Activated CD4-positive, alpha-beta T cell treated with anti-CD3 and anti-CD28 coated beads, Interleukin-2, amount 10 ng/mL, durations not matched to agents 7 days and 5 days (primary cell): ENCODE measurements at places on chromosomes 4 and X.

GRCh38 chrX:71366674-71367256, 608 bp downstream of the TAF1 start:
- peak; percentile 21 for DNase-seq

DNA sequence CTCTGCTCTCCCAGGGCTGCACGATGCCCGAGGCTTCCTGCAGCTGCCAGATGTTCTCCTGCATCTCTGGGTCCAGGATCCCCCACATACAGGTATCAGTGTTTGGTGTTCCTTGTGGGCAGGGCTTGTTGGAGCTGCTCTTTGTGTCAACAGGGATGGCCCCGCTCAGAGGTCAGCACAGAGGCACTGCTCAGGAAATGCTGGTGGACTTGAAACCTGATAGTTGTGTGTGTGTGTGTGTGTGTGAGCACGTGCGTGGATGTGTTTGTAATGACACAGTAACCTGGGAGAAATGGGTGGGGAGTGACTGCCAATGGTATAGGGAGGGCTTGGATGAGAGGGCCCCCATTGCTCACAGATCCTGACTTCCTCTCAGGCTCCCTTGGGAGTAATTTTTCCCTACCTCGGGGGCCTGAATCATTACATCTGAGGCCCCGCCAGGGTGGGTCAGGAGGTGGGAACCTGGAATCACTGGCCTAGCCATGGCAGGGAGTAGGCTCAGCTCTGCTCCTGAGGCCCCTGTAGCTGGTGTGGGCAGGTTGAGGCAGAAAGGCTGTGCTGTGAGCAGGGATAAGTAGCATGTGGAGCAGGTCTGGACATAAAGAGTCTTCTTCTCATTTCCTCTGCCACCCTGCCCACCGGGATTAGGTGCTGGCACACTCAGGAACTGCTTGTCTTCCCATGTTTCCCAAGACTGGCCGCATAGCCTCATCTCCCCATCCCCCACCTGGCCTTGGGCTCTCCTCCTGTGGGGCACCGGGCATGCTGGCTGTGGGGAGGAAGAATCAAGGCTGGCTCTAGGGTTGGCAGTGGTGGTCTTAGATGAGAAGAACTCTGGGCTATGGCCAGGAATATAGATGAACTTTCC, 2.5 kb upstream of the EFNB1 start:
- DNase-seq = no peak

GRCh38 chr4:62644372-62644771, 1444.2 kb downstream of the ADGRL3 start:
- no peak for DNase-seq

DNA sequence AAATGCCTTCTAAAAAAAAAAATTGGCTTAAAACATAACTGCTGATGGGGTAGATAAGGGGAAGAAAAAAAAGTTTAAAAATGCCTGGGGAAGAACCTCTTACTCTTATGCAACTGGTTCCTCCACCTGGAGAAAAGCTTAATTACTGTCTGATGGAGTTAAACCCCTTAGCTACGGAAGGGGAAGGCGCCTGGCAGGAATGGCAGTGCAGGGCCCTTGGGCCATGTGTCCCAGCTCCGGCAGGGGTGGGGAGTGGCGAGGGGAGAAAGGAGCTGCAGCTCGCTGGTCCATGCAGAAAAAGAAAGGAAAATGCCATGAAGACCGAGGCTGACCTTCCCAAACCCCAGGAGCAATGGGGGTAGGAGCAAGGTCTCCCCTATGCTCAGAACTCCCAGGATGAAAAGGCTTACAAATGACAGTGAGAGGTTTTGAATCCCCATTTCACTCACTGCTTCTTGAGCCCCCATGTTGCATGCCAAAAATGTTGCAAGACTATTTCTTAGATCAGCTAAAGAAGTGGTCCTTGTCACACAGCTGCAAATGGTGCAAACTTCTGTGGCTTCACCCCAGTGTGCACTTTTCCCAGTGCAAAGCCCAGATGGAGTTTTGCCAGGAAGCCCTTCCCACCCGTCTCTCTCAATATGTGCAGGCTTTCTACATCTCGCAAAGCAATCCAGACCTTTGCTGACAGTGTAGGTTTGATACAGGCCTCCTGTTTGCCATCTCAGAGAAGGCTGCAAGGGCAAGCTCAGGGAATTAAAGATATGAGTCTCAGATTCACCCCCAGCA, 204.8 kb upstream of the CT83 start:
- DNase-seq = no peak

GRCh38 chr4:174228988-174229387, 54.5 kb downstream of the FBXO8 start:
- no peak for DNase-seq

DNA sequence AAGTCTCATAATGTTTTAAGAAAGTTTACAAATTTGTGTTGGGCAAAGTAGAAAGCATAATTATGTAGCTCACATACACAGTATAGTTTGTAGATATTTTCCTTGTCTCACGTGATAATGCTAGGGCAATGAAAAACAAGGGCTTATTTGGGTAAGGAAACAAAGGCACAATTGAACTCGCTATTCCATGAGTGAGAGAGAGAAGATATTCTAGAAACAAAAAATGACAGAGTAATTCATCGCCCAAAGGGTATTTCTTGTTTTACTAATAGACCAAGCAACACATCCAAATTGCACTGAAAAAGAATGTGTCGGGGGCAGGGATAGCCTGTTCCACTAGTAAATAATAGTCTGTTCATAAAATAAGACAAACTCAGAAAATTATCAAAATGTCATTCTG, 3.6 kb upstream of the ASB11 start:
- DNase-seq = no peak

GRCh38 chr4:38842994-38843393, 13.6 kb downstream of the TLR6 start:
- no peak for DNase-seq

GRCh38 chr4:88878642-88879041, 178.3 kb downstream of the FAM13A start:
- no peak for DNase-seq

DNA sequence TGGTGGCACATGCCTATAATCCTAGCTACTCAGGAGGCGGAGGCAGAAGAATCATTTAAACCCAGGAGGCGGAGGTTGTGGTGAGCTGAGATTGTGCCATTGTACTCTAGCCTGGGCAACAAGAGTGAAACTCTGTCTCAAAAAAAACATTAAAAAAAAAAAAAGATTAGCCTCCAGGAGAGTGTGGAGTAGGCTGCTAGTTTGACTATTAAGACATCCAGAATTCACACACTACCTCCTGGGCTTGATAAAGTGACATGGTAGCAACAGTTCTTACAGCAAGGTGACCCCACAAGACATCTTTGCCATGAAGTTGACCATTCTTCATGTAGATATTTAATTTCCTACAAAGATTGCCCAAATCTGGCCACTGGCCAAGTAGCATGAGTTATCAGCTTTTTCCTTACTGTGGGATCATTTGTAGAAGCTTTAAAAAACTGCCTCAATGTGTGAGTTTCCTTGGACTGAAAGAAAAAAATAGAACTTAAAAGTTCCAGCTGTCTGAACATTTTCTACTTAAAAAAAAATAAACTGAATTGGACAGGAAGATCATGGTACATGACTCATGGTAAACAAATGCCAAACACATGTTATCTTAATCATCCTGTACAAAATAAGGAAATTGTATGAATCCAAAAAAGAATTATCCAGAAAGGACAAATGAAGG, 35.3 kb upstream of the SPRY1 start:
- DNase-seq = no peak

DNA sequence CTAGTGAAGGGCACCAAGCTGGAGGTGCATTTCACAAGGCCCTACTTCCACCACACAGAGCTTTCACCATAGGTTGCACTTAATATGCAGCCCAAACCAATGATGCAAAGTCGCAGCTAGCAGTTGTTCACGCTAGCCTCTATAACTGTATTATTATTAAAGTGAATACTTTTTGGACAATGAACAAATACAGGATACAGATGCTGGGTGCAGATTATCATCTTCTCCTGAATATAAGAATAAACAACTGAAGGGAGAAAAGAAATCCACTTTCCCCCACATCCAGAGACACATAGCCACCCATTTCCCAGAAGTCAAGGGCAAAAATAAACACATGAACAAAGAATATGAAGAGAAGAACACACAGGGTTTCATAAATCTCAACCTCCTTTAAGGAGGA, 107.2 kb downstream of the PRDM5 start:
- DNase-seq = no peak

GRCh38 chrX:38206036-38206435, 14.6 kb downstream of the SRPX start:
- no peak for DNase-seq

DNA sequence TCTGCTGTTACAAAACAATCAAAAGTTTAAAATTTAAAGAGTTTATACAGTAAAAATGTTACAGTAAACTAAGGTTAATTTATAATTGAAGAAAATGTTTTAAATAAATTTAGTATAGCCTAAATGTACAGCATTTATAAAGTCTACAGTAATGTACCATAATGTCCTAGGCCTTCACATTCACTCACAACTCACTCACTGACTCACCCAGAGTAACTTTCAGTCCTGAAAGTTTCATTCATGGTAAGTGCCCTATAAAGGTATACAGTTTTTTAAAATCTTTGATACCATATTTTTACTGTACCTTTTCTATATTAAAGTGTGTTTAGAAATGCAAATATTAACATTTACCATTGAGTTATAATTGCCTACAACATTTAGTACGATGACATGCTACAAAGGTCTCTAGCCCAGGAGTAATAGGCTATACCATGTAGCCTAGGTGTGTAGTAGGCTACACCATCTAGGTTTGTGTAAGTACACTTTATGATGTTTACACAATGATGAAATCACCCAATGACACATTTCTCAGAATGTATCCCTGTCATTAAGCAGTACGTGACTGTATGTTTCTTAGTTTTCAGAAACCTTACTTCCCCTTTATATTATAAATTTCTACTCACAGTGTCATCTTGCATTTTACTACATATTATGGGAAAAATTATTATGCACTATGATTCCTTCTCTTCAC, 320.8 kb downstream of the ADAM29 start:
- DNase-seq = no peak

DNA sequence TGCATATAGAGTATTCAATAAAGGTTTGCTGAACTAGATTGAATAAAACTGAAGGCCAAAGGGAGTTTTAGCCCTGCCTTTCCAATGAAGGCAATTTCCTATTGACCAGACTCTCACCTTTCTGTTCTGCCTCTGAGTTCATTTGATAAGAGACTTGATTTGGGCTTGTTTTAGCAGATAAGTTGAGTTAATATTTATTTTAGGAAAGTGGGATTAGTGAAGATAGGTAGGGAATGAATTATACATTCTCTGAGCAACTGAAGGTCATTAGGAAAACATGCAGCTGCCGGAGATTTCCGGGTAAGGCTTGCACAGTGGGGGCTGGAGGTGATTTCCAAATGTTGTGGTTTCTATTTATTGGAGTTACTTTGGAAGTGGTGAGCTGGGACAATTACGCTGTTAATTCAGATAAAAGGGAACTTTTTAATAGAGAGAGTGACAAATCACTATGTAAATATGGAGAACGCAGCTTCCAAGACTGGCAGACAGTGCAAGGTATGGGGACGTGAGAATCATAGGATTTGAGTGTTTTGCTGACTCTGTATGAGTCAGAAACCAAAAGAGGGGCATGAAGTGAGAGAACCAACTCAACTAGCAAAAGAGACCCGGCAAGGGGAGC, 553.6 kb upstream of the BOD1L1 start:
- DNase-seq = no peak

GRCh38 chr4:169311643-169312365, 41.0 kb upstream of the SH3RF1 start:
- peak; percentile 8 for DNase-seq

DNA sequence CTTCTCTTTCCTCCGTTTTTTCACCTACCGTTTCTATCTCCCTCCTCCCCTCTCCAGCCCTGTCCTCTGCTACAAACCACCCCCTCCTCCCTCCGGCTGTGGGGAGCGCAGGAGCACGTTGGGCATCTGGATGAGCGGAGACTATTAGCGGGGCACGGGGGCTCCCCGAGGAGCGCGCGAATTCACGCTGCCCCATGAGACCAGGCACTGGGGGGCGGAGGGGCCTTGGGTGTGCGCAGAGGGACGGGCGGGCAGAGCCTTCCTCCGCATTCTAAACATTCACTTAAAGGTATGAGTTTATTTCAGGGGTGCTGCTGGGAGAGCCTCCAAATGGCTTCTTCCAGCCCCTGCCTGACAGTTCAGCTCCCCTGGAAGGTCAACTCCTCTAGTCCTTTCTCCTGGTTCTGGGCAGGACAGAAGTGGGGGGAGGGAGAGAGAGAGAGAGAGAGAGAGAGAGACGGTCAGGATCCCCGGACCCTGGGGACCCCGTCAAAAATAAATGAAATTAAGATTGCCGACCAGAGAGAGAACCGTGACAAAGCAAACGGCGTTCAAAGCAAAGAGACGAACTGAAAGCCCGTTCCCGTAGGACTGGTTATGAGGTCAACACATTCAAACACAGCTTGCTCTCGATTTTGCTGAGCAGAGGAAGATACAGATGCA, 5.0 kb downstream of the SHOX start:
- DNase-seq = no peak

DNA sequence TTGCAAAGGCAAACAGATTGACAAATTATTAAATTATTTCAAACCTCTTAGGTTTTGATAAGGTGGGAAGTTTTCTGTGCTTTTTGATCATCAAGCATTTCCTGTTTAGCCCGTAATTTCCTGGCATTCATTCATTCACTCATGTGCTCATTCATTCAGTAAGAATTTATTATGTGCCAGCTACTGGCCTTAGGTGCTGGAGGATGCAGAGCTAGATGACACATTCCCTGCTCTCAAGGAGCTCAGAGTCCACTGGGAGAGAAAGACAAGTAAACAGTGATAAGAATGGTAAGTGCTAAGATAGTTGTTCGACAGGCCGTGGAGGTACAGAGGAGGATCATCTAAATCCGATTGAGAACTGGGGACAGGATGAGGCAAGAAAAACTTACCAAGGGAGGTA, 153.0 kb downstream of the DCTD start:
- DNase-seq = no peak

GRCh38 chr4:22637306-22637705, 55.4 kb upstream of the GBA3 start:
- no peak for DNase-seq

- no peak for DNase-seq
Measured at GRCh38 chr4:123386609-123387008, 10.0 kb upstream of the SPRY1 start.

DNA sequence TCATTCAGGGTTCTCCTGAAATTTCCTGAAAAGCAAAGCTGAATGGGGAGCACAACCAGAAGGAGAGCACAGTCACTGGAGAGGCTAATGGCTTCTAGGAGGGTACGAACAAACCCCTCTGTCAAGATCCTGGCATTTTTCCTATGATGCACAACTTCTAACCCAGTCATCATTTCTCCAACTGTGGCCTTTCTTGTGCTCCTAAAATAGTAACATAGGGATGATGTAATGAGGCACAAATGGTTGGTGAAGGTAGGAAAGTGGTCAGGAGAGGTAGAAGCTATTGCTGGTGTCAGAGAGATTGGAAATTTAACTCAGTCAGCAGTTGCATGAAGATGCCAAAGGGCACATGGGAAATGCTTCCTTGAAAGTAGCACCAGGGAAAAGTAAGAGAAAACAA, 52.7 kb downstream of the SLC10A7 start:
- DNase-seq = no peak

DNA sequence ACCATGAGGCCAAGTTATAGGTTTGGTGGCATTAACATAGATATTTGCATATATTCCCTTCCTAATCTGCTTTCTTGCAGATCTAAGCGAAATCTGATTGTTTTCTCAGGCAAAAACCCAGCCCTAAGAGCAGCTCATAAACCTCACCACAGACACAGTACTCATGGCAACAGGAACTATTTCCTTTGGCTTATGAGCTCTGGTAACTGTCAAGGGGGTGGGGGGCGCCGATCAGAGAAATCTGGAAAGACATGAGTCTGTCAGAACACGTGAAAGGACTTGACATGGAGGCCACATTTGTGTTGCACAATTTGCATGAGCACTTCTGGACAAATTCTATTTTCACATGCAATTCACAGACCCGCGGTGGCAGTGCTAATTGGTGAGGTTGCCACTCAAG, 83.7 kb downstream of the MGST2 start:
- no peak for DNase-seq
